ENCODE measurements at places on chromosomes 11 and 22.

DNA sequence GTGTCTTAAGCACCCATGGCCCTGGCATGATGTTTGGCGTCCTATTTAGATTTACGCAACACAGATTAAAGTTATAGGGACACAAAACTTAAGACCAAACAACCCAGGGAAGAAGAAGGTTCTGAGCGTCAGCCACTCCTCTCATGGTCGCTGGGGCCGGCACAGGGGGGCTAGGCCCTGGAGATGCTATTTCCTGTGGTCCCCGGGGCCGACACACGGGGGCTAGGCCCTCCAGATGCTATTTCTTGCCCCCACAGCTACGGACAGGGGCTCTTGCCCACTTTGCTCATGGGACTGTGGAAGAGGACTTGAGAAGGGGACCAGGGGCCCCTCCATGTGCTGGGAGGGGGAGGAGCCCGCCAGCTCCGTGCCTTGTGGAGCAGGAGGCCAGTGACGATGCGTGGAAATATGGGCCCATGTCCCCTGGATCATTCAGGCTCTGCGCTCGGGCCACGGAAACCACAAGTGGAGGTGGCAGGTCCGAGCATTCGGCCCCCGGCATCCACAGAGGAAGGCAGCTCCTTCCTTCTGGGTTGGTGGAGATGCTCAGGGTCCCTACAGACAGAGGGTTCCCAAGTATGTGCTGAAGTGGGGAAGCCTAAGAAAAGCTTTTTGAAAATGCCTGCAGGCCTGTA, 711.1 kb downstream of the BRD1 start:
- DNase-seq, result no peak

DNA sequence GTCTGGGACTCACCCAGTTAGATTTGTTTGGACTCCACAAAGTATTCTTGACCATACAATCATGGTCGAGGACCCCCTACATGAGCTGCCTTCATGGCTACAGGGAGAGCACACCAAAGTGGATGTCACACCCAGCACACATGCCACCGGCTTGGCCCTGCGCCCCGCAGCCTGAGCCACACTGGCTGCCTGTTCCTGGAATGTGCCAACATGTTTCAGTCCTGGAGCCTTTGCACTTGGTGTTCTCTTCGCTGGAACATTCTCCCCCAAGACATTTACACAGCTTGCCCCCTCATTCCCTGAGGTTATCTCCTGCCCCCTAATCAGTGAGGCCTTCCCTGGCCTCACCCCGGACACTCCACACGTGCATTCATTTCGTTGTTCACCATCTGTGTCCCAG, 46.0 kb downstream of the PPARA start:
- no peak for DNase-seq

DNA sequence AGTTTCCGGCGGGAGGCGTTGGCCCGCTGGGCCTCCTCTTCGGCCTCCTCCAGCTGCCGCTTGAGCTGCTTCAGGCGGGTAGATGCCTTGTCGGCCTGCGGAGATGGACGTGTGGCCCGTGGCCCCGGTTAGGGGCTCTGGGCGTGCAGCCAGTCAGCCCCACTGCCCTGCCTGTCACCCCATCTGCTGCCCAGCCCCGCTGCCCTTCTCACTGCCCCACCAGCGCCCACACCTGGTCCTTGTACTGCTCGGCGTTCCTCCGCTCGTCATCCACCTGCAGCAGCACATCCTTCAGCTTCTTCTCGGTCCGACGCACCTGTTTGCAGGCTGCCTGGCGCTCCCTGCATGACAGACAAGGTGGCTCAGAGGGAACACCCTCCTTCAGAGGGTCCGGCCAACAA, 31.2 kb downstream of the APOL1 start:
- DNase-seq, result no peak

GRCh38 chr11:117647872-117648271, 149.1 kb downstream of the DSCAML1 start:
- no peak for DNase-seq

DNA sequence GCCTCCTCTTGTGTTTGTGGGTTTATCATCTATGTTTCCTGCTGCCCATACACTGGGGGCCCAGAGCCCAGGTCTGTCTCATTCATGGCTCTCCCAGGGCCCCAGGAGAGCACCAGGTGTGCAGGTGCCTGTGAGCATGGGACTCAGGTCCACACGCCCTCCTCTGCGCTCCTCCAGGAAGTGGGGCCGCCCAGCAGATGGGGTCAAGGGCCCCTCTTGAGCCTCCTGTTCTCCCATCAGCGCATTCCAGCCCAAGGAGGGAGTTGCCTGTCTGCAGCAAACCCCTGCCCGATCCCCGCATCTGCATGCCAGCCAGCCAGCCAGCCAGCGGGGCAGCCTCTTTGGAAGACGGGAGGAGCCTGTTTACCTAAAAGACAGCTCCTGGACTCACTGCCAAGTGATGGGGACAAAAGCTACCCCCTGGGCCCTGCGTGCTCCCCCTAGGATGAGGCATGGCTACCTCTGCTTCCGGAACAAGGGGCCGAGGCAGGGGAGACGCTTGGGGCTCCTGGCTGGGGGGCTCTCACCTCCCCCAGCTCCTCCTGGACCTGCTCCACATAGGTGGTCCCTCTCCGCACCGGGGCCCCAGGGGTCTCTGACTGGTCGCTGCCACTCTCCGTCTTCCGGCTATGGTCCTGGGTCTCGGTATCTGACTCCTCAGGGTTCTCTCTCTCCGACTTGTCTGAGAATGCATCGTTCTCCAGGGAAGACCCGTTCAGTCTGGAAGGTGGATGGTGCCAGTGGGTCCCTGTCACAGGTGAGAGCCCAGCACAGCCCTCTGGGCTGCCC, 49.7 kb upstream of the CARS1 start:
- DNase-seq, result no peak

DNA sequence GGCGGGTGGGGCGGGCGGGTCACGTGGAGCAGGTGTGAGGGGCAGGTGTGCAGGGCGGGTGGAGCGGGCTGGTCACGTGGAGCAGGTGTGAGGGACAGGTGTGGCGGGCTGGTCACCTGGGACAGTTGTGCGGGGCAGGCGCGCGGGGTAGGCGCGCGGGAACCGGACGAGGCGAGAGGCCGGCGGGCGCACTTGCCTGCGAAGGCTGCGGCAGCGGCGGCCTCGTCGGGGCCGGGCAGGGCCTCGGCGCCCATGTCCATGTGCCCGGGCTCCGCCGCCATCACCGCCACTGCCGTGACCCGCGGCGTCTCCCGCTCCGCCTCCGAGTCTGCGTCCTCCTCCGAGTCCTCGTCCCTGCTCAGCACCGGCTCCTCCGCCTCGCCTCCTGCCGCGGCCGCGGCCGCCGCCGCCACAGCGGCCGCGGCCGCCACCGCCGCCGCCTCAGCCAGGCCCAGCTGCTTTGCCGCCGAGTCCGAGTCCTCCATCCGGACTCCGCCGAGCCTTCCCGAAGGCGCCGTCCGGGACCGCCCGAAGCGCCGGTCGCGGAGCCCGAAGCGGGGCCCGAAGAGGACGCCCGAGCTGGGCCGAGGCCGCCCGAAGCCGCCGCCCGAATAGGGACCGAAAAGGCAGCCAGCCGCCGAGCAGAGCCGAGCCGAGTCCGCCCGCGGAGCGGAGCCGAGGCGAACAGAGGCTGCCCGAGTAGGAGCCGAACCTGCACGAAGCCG, at the start of gene DEAF1:
Gene DEAF1 (minus strand): TSS at position 660 of the 725 bp plus-strand sequence. CDS start 175 bp downstream, at position 485.
- peak; percentile 99 for DNase-seq

GRCh38 chr11:120626791-120627190, 115.2 kb downstream of the GRIK4 start:
- DNase-seq, result no peak

DNA sequence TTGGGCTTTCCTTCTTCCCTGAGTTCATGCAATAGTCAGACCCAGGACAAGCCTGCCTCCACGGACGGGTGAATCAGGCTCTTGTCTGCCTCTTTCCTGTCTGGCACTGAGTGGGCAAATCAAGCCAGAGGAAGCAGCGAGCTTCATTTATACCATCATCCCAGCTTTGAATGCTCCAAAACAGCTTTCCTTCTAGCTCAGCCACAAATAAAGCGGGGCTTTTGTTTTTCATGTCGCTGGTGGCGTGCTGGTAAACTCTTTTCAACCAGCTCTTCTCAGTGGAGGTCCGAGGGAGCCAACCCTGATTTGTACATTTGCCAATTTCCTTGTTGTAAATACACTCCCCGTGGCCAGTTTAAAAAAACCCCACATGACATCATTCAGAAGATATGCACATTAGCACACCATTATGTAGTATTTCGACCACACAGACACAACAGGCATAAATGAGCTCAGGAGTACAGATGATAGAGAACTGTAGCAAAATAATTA, 8.6 kb downstream of the C11orf91 start:
- peak; percentile 22 for DNase-seq

DNA sequence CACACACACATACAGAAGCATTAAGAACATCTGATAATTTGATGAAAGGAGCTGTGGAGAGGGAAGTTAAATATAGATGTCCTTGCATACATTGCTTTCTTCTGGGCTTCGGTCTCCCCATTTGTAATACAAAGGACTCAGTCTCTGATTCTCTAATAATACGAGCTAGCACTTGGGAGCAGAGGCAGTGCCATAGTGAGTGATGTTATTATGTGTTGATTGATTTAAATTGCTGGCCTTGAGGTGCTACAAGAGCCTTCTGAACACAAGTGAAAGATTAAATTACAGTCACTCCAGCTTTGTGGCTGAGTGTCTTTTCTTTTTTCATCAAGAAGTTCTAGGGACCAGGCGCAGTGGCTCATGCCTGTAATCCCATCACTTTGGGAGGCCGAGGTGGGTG, 61.5 kb upstream of the HMGXB4 start:
- DNase-seq, result no peak

GRCh38 chr11:125091247-125091876, 20.1 kb downstream of the TMEM218 start:
- DNase-seq, result peak; percentile 89

DNA sequence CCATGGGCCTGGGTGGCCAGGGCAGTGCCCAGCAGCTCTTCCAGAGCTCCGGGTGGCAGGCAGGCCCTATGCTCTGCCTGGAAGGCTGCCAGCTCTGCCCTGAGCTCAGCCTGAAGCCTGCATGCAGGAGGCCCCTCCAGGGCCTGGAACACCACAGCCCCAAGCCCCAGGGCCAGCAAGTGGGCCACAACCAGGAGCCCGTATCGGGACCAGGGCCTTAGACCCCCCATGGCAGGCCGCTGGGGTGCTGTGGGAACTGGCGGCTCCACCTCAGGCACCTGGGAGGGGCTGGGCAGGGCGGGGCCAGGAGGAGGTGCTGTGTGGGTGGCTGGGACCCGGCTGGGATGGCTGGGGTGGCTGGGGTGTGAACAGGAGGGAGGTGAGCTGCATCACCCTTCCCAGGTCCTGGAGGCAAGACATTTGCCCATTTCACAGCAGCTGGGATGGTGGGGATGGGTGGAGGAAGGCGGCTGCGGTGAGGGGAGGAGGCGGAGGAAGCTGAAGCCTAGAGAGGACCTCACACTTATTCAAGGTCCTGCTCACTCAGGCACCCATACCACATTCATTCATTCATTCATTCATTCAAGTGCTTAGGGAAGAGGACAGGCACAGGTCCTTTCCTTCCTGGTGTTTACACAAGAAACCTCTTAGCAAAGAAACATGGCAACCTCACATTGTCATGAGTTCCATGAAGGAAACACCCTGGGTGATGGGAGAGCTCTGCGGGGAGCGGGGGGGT, at the start of gene KCNK7:
Gene KCNK7 (minus strand): TSS at position 258 of the 739 bp plus-strand sequence. CDS start 28 bp downstream, at position 230.
- no peak for DNase-seq

DNA sequence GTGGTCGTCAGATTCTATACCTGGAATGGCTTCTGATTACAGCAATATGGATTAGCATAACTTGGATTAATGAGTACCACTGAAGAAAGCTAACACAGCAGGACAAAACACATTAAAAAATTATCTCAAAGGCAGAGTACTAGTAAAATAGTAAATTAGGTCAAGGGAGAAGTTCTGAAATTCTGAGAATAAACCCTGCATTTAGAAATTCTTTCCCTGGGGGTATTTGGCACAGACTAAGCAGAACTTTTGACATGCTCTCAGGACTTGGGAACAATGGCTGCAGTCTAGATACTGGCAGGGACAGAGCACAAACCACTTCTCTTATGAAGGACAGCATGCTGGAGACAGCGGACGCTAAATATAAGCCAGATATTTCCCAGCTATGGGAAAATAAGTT, 85.6 kb upstream of the GRIA4 start:
- peak; percentile 2 for DNase-seq

- peak; percentile 35 for DNase-seq
These were observed 37.6 kb downstream of the RAB30 start for GRCh38 chr11:83033972-83034672.

DNA sequence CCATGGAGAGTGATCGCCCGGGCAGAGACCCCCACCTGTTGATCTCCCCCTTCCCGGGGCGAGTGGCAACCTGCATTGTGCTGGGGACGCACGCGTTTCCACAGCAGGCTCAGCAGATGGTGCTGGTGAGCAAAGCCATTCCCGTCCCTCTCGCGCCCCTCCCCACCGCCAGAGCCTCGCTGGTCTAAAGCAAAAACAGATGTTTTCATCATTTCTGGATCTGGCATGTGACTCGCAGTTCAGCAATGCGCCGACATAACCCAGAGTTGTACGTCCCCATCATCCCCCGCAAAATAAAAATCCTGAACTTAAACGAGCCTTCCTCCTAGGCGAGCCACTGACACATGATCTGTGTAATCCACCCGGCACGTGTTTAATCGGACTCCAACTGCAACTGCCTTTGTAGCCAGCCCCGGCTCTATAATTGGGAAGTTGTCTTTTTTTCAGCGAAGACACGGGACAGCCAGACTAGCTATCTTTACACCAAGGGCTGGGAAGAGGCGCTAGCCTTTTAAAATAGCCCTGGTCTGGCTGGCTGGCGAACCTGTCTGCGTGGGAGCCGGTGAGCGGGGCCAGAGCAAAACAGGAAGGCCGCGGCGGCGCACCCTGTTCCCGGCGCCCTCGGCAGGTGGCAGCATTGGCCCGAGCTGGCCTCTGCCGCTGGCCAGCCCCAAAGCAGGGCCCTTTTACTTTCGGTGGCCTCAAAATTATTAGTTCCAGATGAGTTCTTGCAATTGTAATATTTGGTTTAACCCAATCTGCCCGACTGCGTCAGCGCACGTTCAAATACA, 203.0 kb upstream of the SORL1-AS1 start:
- peak; percentile 91 for DNase-seq

DNA sequence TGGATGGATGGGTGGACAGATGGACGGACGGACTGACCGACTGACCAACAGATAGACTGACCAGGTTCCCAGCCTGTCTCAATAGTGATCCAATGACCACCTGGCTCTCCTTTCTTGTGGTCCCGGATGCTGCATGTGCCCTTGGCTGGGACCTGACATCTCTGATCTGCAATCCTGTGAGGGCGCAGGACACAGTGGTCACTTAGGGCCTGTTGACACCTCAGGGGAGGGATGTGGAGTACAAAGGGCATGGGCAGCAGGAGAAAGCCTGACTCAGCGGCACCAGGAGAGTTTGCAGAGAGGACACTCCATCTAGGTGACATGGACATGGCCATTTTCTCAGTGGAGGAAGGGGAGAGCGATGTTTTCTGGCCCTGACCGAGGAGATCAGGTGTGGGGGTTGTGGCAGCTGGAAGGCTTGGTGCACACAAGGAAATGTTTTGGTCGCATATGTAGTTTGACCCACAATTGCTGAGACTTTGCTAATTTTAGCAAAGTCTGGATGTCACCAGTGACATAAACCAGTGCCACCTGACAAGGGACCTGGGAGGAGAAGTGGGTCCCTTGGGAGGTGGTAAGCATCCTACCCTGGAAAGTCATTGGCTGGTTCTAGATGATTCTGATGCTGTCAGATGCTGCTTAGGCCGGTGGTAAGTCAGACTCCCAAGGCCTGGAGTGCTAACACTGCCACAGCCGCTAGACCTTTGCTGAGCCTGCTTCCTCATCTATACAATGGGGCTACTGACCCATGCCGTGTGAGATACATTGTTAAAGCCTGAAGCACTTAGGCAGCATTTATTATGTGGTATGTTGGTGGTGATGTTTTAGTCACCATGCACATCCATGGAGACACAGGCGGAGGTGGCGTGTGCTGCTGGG, 50.7 kb downstream of the CD82 start:
- no peak for DNase-seq
